ENCODE measurements at places on chromosomes 16 and 17. TPM values are rescaled to one million over a fixed set of nuclear protein-coding genes. Genes with fewer than 3 reads are reported as not detected.

TBCD gene
- 67.3 TPM for total RNA-seq

RASD1 gene
- total RNA-seq = 4.4 TPM

RCVRN gene
- total RNA-seq = 0.70 TPM

SPECC1 gene
- total RNA-seq = 10.1 TPM

SEZ6L2 gene
- total RNA-seq = 1.2 TPM

IRX5 gene
- 15.4 TPM for total RNA-seq

CPNE2 gene
- total RNA-seq = 9.6 TPM

GP2 gene
- not detected for total RNA-seq

KRT24 gene
- total RNA-seq = not detected

- DNase-seq = no peak
Measured at GRCh38 chr16:23514381-23515152, 4.3 kb upstream of the GGA2 start.

- no peak for DNase-seq
Measured at GRCh38 chr16:88460496-88461330, 7.6 kb downstream of the ZFPM1 start.

DNA sequence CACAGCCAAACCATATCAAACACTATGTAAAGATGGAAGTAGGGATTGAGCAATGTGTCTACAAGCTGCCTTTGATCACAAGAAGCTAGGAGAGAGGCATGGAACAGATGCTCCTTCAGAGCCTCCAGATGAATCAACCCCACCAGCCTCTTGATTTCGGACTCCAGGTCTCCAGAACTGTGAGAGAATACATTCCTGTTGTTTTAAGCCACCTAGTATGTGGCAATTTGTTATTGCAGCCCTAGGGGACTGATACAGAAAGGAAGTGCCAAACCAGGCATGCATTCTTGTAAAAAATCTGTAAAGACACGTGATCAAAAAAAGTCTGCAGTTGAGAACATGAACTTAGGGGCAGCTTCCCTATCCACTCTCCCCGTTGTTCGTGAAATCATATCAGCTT lies 91.1 kb downstream of the C17orf67 start:
- no peak for DNase-seq

GRCh38 chr17:82015311-82015971 lies 7.2 kb downstream of the CENPX start:
- no peak for DNase-seq

- DNase-seq = no peak
Measured at GRCh38 chr16:82236875-82237274, 66.9 kb upstream of the MPHOSPH6 start.

DNA sequence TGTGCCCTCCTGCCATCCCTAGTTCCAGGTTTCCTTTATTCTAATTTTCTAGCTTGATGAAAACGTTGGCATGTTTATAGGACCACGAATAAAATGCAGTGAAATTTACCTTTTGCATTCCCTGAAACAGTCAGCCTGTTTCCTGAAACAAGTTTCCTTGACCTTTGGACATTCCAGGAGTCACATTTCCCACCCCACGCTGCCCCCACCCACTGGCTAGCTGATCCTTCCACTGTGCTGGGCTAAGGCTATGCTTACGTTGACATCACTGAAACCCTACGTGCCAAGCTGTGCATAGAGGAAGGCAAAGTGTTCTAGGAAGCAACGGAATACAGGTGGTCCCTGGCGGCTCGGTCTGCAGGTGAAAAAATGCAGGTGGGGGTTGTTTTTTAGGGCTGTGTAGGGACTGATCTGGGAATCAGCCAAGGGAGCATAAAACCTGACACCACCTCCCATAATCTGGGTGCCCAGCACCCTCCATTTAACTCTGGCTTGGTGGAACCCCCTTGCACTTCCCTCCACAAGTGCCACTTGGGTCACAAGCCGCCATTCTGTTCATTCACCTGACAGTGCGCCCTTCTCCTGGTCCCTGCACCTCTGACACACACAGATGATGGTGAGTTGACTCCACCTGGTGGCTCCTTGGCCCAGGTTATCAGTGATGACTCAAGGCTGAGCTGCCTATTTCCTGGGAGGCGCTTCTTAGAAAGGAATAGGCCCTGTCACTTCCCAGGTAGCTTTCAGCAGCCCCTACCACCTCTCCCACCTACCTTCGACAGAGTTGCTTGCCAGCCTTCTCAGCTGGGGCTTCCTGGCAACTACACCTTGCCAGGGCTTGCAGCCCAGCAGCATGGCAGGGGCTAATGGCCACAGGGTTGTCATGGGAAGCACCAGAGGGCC lies 83.7 kb downstream of the N4BP1 start:
- DNase-seq = peak; percentile 54

- no peak for DNase-seq
Measured at GRCh38 chr16:10646581-10647263, 48.0 kb downstream of the TEKT5 start.

DNA sequence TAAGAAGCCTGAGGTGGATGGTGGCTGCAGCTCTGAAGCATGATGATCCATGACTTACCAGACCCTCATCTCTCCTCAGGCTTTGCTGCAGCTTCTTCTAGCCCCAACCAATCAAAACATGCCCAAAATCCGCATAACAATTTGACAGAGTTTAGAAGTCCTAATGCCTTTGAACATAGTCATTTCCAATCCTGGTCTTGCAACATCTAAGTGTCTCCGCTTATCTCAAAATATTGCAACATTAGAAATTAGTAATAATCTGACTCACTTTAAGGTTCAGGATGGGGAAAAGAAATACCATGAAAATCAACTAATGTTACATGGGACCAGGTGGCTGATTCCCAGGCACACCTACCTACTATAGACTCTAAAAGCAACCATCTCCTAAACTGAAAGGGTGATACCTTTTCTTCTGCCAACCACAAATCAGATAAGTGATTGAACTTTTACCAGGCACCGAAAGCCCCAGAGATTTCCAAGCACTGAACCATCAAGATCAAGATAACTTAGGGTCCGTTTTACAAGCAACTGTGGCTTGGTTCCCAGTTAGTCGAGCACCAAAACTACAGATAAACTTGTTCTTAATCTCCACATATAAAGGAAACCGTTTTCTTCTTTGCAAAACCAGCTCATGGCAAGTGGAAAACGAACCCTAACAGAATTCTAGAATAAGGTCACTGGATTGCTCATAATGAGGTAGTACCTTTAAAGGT lies 14.0 kb downstream of the ERN1 start:
- DNase-seq = no peak

DNA sequence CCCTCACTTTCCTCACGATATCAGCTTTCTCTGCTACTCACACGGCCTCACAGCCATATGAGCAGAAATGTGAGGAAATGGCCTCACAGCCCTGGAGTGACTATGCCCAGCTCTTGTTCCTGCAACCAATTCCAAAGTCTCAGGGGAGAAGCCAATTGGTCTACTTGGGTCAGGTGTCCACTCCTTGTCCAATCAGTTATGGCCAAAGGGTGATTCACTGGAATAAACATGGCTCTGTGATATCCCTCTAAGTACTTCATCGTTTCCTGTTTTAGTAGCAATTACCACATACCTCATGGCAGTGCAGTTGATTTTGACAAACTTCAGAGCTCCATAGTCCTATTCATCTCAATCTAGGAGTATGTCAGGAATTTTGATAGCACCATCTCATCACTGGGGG lies 195.4 kb downstream of the KATNIP start:
- DNase-seq = no peak

DNA sequence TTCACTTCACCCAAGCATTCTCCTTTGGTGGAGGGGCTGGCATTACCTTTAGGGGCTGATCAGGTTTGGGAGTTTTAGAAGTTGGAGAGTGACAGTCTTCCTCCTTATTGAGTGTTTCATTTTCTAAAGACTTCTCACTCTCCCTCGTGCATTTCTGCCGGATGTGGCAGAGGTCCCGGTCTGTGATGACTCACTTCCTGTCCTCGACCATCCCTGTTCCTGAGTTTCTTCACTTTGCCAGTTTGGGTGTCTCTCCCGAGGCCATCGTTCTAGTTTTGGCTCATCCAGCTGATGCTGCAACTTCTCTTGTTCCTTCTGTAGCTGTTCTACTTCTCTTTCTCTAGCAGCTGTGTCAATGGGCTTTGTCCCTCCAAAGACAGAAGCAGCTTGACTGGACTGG lies 104.3 kb downstream of the PHKB start:
- peak; percentile 81 for DNase-seq

GRCh38 chr16:19559242-19559910 lies 3.9 kb downstream of the VPS35L start:
- no peak for DNase-seq

DNA sequence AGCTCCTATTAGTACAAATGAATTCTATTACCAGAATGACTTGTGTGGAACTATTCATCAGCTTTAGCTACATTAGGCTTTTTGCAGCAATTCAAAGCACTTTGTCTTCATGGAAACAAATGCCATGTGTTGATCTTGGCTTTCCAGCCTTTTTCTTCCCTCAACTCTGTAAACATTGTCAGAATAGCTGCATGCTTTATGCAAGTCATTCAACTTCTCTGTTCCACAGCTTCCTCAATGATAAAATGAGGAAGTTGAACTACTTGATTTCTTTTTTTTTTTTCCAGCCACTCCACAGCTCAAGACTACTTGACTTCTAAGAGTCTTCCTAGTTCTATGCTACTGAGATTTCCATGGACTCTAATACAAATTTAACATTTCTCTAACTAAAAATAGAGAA lies 41.1 kb downstream of the KIAA0753 start:
- DNase-seq = no peak

GRCh38 chr16:49581630-49582298 lies 208.2 kb downstream of the C16orf78 start:
- no peak for DNase-seq

- DNase-seq = no peak
Measured at GRCh38 chr16:83068686-83069085, 441.9 kb downstream of the CDH13 start.

- no peak for DNase-seq
Measured at GRCh38 chr16:87963400-87963799, 12.2 kb downstream of the BANP start.

GRCh38 chr16:49724774-49725173 lies 131.1 kb downstream of the ZNF423 start:
- no peak for DNase-seq

GRCh38 chr17:59963738-59964481 lies 630 bp downstream of the RNFT1 start:
- peak; percentile 76 for DNase-seq
